ENCODE measurements at places on chromosomes 1 and 21.

- no peak for DNase-seq
Observed at GRCh38 chr1:93593854-93594602, 87.6 kb downstream of the BCAR3 start.

DNA sequence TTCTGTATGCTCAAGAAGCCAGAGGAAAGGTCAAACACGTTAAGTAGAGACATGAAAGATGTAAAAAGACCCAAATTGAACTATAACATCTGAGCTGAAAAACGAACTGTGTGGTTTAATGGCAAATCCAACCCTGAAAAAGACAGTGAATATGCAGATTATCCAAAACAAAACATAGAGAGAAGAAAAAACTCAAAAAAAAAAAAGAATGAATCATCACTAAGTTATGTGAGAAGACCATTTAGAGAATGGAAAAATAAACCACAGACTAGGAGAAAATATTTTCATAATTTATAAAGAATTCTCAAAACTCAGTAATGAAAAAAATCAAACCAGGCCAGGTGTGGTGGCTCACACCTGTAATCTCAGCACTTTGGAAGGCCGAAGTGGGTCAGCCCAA, 253.3 kb downstream of the PLPP3 start:
- no peak for DNase-seq

GRCh38 chr1:23394684-23395083, 25.0 kb upstream of the ZNF436 start:
- no peak for DNase-seq

DNA sequence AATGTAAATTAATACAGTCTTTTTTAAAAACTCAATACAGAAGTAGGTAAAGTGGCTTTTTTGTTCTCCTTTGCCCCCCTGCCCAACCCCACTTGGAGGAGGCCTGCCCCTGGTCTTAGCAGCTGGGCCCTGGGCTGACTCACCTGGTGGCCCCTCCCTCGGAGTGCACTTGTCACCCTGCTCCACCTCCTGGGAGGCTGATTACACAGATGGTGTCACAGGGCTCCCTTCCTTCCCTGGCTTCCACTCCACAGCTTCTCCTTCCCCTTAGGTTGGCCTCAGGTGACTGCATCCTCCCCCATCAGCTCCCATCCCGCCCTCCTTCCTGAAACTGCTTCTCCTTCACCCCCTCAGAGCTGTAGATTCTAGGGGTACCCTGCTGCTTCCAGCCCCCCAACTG, 11.7 kb upstream of the CAPN9 start:
- DNase-seq, result no peak

DNA sequence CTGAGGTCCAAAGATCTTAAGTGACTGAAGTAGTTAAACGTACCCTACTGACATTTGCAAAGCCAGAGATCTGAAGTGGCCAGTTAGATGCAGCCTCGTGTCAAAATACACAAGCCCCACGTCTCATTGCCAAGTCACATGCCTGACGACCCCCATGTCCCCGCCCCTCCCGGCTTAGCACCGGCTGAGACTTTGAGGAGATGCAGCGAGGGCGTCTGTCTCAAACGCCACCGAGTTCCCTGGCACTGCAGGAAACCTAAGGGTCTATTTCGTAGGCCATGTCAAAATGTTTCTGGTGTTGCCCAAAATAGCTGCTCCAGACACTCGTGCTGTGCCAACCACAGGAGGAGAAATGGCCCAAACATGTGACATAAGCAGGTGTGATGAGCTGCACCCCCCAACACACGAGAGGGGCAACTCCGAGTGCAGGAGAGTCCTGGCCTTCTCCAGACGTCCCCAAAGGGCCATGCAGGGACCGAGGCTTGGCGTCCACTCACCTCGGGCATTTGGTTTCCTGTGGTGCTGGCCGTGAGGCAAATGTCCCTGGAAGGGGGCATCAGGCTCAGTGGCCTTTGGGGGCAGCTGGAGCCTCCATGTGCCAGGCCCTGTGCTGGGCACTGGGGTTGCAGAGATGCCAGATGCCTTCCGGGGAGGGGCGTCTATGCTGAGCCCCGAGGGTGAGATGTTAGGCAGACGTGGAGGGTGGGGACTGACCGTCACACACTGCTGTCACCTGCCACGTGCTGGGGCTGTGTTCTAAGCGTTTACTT, 67.0 kb downstream of the MATN1 start:
- no peak for DNase-seq

GRCh38 chr1:116557323-116557878, 13.4 kb downstream of the CD58 start:
- no peak for DNase-seq

GRCh38 chr1:1939296-1940122, 20.4 kb upstream of the TMEM52 start:
- no peak for DNase-seq

GRCh38 chr1:114581335-114582287, at the start of gene BCAS2:
BCAS2 (minus strand) TSS chr1:114581615; CDS start chr1:114581591, 24 bp downstream.
- peak; percentile 98 for DNase-seq

- peak; percentile 34 for DNase-seq
Observed at GRCh38 chr21:45590726-45591618, 48.7 kb upstream of the SLC19A1 start.

Measured in NCI-H345 (cell line).